Esophagus muscularis mucosa (tissue), 4 donors: ENCODE measurements at places on chromosomes 2 and 18. TPM values are rescaled to one million over a fixed set of nuclear protein-coding genes. Genes with fewer than 3 reads are reported as not detected.

- DNase-seq = no peak
Measured at GRCh38 chr2:164913640-164914350, 41.5 kb downstream of the SLC38A11 start.

Gene CFAP53
- not detected for total RNA-seq

Gene FBXO15
- total RNA-seq = 0.33 TPM

Gene GNLY
- 0.84 TPM for total RNA-seq

GRCh38 chr2:144376926-144377325 is 143.0 kb downstream of the ZEB2 start:
- no peak for DNase-seq

Gene HOXD3
- 0.86 TPM for total RNA-seq

DNA sequence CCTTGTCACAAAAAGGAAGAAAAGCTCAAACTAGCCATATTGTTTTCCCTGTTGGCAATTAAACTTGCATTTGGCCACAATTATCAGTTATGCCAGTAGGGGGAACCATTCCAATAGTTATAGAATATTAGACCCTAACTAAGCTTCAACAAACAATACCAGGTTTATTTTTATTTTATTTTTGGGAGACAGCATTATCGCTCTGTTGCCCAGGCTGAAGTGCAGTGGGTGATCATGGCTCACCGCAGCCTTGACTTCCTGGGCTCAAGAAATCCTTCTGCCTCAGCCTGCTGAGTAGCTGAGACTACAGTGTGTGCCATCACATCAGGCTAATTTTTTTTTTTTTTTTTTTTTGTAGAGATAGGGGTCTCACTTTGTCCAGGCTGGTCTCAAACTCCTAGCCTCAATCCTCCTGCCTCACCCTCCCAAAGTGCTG is 102.1 kb downstream of the ATAD2B start:
- no peak for DNase-seq

DNA sequence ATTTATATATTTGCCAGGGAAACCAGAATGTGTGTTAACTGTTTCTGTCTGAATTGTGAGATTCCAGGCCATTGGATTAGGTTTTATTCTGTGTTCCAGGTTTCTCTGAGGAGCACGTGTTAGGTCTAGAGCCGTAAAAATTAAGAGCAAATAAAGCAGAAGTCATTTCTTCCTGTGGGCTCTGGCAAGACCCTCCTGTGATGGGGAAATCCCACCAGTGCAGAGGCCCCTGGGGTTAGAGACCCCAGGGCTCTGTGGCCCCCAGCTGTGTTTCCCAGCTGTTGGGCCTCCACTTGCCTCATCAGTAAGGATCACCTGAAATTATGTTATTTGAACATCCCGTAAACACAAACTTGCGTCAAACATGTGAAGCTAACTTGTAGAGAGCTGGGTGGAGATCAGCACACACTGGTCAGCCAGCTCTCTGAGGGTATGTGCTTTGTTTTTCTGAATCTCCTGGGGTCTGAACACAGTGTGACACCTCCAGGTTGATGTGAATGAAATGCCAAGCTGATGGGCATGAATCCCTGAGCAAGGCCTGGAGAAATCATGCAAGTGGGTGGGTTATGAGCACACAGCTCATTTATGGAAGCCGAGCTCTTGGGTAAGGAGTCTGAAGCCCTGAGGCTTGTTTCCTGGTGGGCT is 50.3 kb downstream of the HK2 start:
- no peak for DNase-seq

- no peak for DNase-seq
Measured at GRCh38 chr18:70553245-70553935, 264.5 kb downstream of the SOCS6 start.

- DNase-seq = no peak
Measured at GRCh38 chr2:108923736-108924579, 65.1 kb downstream of the EDAR start.

Gene UCN
- total RNA-seq = 1.8 TPM

DNA sequence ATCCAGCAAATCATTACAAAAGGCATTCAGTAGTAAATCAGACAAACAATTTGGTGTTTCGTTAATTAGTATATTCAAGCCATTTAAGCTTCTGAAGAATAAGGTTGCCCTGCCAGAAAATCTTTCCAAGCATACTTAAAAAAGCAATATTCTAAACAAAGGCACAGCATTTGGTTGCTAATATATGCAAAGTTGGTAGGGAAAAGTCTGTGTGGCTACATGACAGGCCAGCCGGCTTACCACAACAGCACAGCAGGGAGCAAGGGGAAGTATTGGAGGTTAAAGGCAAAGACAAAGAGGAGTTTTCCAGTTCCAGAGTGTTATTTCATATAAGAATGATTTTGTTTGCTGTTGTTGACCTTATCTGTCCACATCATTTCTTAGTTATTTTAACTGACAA is 282.3 kb downstream of the MBD5 start:
- DNase-seq = no peak

GRCh38 chr2:74228772-74229171 is 30.4 kb downstream of the MTHFD2 start:
- DNase-seq = no peak

Gene PLCD4
- total RNA-seq = 5.1 TPM

GRCh38 chr2:68471385-68471784 is 4.0 kb downstream of the APLF start:
- no peak for DNase-seq
